Activated T-helper 17 cell treated with anti-CD3 and anti-CD28 coated beads, Interleukin-2, amount 50 U/mL, for 72 hours (primary cell): ENCODE measurements at places on chromosomes 13 and 19.

GRCh38 chr19:45939792-45940514 is 25.4 kb upstream of the NANOS2 start:
- no peak for ATAC-seq

- no peak for ATAC-seq
Observed at GRCh38 chr13:44015811-44016210, 136.1 kb downstream of the LACC1 start.

GRCh38 chr13:51041126-51041525 is 69.9 kb downstream of the C13orf42 start:
- ATAC-seq: no peak

- no peak for ATAC-seq
Observed at GRCh38 chr19:4713384-4713951, 10.2 kb downstream of the DPP9 start.

DNA sequence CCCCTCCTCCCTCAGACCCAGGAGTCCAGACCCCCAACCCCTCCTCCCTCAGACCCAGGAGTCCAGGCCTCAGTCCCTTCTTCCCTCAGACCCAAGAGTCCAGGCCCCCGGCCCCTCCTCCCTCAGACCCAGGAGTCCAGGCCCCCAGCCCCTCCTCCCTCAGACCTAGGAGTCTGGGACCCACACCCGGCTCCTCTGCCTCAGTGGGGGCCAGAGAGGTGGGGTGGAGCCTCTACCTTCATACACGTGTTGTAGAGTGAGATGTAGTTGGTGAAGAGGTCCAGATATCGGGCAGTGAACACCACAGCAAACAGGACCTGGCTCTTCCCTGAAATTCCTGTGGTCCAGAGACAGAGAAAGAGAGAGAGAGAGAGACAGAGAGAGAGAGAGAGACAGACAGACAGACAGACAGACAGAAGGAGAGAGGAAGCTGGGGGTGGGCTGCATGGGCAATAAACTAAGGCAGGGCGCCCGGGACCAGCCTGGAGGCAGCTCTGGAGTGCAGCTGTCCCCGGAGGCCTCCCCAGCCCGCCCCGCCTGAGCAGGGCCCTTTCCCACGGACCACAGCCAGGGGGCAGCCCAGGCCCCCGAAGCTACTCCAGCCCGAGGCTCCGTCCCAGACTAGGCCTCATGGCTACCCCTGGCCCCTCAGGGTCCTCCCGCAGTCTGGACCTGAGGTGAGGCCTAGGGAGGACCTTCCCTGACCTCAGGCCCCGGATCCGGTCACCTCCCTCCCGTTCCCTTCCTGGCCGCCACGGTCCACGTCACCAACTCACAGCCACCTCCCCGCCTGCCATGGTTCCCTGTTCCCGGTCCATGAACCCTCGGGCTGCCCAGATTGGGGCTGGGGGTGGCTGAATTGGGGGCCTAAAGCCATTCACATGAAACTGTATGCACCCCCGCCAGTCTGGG is 907 bp downstream of the KDELR1 start:
- peak; percentile 71 for ATAC-seq

- no peak for ATAC-seq
Observed at GRCh38 chr13:71015516-71015915, 851.5 kb downstream of the DACH1 start.
